ENCODE measurements at places on chromosomes 16 and 17.

DNA sequence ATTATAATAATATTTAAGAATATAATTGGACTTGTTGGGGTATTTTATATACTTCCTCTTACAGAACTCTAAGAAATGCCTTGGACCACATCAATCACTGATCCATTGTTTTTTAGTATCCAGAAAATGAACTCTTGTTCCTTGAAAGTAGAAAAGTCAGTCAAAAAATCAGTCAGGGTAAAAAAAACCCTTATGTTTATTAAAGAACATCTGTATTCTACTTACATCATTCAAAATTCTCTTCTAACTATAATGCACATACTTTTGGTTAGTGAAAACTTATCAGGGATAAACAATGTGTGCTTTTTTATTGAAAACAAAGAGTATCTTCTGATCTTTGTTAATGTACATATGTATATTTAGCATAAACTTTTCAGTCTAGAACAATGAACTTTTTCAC lies 23.5 kb upstream of the CDR2 start:
- DNase-seq, result no peak

DNA sequence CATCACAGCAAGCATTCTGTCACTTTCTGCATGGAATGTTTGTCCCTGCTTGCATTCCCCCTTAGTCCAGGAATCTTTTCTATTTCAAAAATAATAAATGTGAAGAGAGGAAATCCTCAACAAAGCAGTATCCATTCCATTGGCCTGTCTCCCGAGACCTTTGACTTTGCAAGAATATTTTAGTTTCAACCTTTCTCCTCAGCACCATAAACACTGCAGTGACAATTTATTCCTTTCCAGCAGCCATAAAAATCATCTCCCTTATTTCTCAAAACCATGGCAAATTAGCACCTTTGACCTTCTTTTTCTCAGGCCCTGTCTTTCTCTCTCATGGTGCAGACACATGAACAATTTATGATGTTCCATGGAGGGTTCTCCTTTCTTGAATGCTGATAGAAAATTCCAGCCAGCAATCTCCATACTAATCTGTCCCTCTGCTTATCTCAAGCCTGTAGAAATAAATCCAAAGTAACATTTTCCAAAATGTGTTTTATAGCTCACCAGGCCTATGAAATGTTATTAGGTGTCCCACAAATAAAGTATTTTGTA lies 352.1 kb upstream of the CCL2 start:
- DNase-seq, result no peak

GRCh38 chr17:17129466-17129865 lies 76.7 kb downstream of the PLD6 start:
- DNase-seq, result no peak

DNA sequence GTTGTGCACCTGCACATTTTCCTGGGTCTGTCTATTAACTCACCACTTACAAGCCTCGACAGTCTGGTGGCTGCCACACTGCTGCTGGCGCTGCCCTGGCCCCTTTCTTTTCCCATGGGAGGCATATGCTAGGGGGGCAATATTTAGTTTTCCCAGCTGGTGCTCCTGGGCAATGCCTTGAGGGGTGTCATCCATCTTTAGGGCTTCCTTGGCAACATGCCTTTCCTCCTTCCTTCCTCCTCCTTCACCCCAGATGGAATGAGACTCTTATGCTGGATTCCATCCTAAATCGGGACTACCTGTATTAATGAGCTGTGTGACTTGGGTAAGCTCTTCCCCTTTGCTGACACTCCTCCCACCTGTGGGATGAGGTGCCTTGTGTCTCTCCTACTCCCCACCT lies 64.8 kb upstream of the CDC42EP4 start:
- no peak for DNase-seq

DNA sequence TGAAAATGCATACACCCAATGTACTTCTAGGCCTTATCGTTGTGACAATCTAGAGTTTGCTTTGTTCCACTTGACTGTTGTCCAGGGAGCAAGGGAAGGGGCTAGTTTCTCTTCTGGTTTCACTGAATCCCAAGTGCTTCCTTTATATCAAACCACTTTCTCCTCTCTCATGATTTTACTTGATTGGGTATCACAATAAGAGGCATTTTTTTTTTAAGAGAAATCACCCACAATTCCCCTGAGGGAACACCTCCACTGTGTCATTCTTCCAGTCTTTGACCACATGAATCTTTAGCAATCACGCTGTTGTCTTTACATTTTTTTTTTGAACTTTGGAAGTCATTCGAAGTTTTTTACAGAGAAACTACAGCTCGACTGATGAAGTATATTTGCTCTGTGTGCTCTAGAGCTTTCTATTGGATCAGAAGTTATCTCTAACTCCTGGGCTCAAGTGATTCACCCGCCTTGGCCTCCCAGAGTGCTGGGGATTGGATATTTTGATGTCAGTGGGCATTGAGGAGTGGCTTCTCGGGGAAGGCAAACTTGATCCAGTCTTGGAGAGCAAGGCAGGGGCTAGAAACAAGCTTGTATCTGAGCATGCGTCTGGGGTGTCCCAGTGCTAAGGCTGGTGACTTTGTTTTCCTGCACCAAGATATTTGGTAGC lies 3.0 kb downstream of the CDH1 start:
- no peak for DNase-seq

DNA sequence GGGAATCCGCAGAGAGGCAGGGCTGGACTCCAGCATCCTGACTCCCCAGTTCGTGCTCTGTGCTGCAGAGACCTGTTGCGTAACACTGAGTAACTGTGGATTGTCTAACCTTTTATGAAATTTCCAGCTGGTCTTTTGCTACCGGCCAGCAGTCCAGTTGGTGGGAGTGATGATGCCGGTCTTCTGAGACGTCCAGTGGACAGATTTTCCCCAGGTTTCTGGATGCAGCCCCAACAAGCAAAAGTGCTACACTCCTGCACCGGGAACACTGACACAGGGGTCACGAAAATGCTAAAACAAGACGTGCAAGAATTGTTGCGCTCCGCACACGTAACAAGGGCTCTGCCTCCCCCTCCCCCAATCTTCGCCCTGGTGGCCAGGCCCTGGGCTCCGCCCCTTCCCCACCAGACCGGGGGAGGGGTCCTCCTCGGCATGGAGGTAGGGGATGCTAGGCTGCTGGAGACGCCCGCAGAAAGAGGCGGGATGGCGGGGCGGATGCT lies 701 bp upstream of the MRC2 start:
- DNase-seq, result no peak

GRCh38 chr17:17227608-17228520 lies 9.1 kb downstream of the FLCN start:
- no peak for DNase-seq

DNA sequence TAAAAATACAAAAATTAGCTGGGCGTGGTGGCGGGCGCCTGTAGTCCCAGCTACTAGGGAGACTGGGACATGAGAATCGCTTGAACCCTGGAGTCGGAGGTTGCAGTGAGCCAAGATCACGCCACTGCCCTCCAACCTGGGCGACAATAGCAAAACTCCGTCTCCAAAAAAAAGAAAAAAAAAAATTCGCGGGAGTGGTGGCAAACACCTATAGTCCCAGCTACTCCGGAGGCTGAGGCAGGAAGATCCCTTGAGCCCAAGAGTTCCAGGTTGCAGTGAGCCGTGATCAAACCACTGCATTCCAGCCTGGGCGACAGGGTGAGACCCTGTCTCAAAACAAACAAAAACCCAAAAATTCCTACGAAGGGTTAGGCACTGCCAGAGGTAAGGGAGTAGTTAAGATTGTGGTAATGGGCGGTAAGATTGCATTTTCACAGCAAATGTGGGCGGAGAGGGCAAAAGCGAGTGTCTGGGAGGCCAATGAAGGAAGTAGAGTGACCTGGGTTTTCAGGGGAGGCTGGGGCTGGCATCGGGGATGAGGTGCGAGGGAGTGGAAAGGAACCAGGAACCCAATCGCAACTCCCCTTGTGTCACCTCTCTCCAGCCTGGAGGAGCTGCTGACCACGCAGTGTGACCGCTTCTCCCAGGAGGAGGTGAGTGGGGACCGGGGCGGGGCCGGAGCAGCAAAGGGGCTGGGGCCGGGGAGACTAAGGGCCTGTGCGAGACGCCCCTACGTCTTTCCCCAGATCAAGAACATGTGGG lies 2.6 kb downstream of the MYL11 start:
- no peak for DNase-seq

GRCh38 chr17:9802697-9803096 lies 11.3 kb upstream of the DHRS7C start:
- DNase-seq, result no peak

DNA sequence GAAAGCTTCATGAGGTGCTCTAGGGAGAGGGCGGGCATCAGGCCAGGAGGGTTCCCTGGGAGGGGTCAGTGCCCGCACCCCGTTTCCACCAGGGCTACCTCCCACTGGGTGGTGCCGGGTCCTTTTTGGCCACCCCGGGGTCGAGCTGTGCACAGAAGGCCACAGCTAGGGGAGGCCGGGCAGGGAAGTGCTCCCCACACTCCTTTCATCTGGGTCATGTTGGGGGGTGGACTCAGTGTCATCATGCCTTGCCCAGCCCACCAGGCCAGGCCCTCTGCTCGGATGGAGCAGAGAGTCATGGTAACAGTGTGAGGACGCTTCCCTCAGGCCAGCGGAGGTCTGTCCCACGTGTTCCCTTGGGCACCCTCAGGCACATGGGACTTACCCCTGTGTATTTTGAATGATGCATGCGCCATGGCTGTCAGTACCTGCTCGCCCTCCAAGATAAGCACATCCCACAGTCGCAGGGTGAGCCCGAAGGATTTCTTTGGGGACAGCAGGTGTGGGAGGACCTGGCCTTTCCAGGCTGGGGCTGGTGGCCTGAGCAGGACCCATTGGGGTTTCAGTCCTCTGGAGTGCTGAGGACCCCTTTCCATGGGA lies 46.4 kb downstream of the TNFRSF13B start:
- no peak for DNase-seq

- no peak for DNase-seq
Measured at GRCh38 chr17:7676533-7676932, 10.8 kb downstream of the TP53 start.

DNA sequence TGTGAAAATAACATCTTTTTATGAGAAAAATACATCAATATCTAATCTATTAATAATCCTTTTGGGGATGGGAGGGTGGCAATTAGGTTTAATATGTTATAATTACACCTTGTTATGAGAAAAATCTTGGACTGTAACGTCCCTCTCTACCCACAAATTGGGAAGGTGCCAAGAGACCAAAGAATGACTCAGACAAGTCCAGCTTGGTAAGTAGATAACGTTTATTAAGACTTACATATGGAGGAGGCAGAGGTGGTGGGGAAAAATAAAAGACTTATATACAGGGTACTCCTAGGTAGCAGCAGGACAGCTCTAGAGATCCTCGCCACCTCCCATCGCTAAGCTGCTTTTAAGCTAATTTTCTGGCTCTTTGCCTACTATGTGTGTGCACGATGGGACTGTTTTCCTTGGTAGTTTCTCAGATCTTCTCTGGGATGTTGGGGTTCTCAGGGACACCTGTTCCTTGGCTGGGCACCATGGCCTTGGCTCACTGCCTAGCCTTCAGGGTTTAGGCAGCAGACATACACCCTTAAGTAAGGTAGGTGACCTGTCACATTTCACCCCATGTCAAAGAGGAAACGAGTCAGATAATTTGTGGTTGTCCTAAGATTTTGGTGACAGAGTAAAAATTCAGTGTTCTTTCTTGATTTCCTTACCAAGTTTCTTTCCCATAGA lies 31.5 kb downstream of the RBL2 start:
- DNase-seq, result no peak

DNA sequence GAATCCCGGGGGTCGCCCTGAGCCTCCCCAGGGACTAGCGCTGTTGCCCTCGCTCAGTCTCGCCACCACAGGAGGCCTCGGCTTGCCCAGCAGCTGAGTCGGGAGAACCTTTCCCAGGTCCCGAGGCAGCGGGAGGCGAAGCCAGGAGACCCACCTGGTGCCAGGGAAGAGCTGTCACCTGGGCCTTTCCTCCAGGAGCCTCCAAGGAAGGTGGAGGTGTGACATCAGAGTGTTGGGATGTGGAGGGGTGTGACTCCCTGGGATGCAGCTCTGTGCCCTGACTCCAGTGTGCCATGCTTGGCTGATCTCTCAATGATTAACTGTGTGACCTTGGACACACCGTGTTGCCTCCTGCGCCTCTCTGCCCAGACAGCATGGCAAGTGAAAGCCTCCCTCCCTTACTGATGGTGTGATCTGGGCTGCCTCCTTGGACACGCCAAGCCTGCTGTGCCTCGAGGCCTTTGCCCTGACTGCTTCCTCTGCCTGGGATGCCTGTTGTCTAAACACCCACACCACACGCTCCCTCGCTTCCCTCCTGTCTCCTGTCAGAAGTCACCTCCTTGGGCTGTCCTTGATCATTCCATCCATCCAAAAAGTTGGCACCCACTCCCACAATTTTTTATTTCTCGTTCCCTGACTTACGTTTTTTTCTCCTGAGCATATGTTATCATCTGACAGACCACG lies 88.0 kb downstream of the CMIP start:
- DNase-seq, result no peak

DNA sequence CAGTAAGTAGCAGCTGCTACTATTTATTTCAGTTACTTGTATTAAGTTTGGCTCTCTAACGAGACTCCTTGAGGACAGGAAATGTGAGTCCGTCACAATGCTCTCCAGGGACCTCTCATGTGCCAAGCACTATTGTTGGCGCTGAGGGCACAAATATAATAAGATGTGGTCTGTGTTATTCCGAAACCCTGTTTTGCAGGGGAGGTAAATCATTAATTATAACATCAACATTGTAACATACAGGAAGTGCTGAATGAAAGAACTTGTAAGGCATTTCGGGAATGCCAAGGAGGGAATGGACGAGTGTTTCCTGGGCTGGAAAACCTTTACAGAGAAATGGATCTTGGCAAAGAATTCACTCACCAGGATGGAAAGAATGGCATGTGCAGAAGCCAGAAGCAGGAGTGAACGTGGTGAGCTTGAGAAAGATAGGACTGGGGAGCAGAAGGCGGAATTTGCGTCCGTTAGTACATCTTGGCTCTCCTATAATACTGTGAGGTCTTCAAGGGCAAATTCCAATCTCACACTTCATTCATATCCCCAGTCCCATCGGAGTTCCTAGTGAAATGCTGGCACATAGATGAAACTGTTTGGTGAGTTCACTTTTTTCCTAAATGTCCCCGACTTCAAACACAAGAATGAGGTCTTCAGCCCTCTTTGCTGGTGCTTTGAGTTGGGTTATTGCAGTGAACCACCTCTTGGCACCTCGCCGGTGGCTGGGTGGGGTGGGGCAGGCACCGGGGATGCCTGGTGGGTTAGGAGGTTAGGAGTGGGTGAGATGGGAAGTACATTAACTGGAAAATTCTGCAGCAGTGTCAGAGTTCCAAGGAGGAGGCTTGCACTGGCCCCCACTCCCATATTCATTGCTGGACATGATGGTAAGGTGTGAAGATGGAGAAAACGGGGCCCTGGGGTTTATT lies 11.5 kb downstream of the TAC4 start:
- no peak for DNase-seq

All from T-helper 2 cell (primary cell).